Osteocyte (in vitro differentiated cells): ENCODE measurements at places on chromosomes 2 and 18. TPM values are rescaled to one million over a fixed set of nuclear protein-coding genes. Genes with fewer than 3 reads are reported as not detected.

GRCh38 chr2:141393214-141393545 is 737.6 kb downstream of the LRP1B start:
- no peak overlapping the region for H3K27ac ChIP-seq
- no peaks in the 10 kb centered on the region for H3K36me3 ChIP-seq
- H3K4me3 ChIP-seq: no peak overlapping the region
- H3K27me3 ChIP-seq: no peaks in the 10 kb centered on the region
- no peak for DNase-seq

DNA sequence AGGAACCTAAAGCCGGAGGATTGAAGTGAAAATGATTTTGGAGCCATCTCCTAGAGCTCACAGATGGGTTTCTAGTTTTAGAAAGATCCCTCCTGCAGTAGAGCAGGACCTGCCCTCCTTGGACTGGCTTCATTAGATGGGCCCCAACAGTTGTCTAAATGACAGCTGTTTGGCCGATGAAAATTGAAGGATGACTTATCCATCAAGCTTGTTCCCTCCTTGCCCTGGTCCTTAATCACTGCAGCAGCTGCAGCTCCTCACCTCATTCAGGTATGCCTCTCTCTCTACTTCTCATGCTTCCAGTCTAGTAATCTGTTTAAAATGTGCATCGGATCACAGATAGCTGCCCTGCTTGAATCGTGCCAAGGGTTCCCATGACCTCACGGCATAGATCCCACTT is 677.6 kb downstream of the BCL11A start:
- no peak overlapping the region for H3K27ac ChIP-seq
- no peak for DNase-seq
- H3K4me1 ChIP-seq: no peaks in the 10 kb centered on the region

WDR12 gene
- 47.9 and 49.3 TPM in 2 replicates for total RNA-seq

DNA sequence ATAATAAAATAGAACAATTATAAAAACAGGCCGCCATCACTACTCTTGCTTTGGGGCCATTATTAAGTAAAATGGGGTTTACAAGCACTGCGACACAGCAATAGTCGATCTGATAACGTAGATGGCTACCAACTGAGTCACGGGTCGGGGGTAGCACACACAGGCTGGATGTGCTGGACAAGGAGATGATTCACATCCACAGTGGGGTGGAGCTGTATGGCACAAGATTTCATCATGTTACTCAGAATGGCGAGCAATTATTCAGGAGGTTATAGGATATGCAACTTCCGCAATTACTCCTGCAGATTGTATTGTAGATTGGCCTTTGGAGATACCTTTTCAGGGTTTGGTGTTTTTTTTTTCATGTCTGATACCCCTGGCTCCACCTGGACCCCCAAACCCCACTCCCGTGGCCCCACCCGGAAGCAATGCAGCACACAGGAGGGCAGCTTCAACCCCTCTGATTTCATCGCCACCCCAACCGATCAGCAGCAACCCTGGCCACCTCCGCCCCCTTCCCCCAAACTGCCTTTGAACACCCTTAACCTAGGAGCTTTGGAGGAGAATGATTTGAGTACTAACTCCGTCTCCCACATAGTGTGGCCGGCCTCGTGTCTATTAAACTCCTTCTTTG is 21.4 kb upstream of the MLPH start:
- H3K27me3 ChIP-seq: no peaks in the 10 kb centered on the region
- H3K27ac ChIP-seq: peak overlapping the region; percentile 79
- H3K4me3 ChIP-seq: no peak overlapping the region

TMEM247 gene
- not detected in 2 replicates for total RNA-seq

CDH2 gene
- 83.8 and 87.2 TPM in 2 replicates for total RNA-seq
